ENCODE measurements at places on chromosomes 4 and X.

GRCh38 chr4:7928711-7929110 is 10.9 kb downstream of the AFAP1 start:
- no peak for DNase-seq

DNA sequence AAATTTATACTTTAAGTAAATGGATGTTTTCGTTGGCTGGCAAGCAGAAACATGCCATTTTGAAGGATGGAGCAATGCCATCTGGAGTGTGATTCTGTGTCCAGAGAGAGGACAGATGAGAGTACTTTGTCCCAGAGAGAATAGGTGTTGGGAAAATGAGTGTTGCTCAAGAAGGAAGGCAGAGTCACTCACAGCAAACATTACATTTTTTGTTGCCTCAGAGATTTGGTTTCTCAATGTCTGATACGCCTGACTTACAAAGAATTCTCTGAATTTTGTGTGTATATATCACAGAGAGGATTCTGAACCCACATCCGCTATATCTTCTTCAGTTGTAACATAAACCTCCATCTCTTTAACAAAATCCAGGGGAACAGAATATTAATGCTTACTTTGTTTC is 102.8 kb upstream of the PCDH18 start:
- no peak for DNase-seq

DNA sequence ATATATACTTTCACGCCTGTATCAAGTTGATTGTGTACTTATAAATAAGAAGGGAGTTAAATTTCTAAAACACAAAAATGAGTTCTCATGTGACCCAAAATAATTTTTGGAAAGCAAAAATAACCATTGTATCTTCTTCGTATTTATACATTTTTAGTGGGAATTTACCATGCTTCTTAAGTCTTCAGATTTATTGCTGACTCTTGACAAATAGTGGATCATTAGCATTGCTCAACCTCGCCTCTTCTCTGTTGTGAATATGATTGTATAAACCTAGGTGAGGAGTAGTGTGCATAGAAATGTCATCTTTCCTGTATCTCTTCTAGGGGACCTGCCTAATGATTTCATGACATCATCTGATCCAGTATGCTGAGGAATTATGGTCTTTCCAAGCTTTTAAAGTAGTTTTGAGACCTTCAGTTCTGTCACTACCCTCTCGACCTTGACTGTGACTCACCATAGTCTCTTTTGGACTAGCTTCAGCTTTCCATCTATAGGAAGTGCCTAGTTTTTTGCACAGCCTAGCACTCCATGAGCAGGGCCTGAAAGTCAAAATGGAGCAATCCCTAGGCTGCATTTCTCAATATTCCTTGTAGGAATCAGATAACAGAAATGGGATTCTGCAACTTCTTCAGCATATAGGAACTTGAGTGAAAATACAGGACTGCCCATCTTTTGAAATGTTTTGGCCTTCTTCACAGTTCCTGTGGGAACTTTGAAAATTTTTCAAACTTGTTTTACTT is 157.6 kb downstream of the ARX start:
- no peak for DNase-seq

GRCh38 chr4:99323756-99324155 is 2.6 kb upstream of the ADH1B start:
- DNase-seq, result no peak

DNA sequence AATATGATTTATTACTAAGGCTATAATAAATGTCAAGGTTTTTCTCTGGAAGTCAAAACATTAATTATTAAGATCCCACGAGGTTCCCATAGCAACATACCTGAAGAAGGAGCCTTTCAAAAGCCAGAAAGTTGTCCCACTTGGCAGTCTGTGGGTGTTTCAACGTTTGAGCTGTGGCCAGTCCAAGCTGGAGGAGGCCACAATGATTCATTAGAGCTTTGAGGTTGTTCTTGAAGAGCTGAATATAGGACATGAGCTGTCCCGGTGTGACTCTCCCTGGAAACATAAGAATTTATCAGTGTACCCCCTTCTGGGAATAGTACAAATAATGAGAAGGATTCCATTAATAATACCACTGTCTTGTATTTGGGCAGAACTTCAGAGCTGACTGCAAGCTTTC is 92.1 kb downstream of the SCFD2 start:
- DNase-seq, result no peak

GRCh38 chrX:123340696-123341095 is 156.6 kb downstream of the GRIA3 start:
- DNase-seq, result no peak

GRCh38 chr4:31156221-31156620 is 436.1 kb downstream of the PCDH7 start:
- DNase-seq, result no peak

- no peak for DNase-seq
Observed at GRCh38 chrX:107731831-107732502, 43.6 kb downstream of the TSC22D3 start.

DNA sequence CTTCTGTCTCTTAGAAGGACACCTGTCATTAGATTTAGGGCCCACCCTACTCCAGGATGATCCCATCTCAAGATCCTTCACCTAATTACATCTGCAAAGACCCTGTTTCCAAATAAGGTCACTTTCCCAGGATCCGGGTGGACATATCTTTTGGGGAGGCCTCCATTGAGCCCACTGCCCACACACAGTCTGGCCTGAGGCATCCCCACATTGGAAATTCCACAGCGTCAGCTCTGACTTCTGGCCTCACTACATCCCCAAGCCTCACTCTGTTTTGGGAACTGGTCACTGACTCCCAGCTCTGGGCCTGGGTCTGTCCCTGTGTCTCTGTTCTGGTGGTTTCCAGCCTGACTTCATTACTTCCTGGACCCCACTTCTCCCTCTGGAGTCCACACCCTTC is 285.5 kb downstream of the CRLF2 start:
- DNase-seq, result no peak

DNA sequence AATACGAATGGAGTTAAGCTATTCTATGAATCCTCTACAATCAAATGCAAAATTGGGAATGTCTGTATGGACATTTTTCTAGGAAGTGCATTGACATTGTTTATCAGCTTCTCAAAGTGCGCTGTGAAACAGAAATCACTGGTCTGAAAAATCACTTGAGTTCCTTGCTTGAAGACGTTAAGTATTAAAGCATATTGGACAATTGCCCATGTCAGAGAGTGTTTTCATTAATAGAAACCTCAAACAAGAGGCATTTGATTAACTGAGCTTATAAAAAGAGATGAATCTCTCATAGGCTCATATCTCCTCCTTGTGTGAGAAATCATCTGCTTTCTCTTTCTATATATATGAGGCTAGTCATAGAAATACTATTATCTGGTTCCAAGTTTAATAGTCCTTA is 692.1 kb upstream of the POU3F4 start:
- DNase-seq, result no peak

- DNase-seq, result no peak
Observed at GRCh38 chrX:108439426-108439942, at the start of gene COL4A5. TSS of gene COL4A5 (plus strand) at chrX:108439838. CDS start at chrX:108440126, 288 bp downstream.

DNA sequence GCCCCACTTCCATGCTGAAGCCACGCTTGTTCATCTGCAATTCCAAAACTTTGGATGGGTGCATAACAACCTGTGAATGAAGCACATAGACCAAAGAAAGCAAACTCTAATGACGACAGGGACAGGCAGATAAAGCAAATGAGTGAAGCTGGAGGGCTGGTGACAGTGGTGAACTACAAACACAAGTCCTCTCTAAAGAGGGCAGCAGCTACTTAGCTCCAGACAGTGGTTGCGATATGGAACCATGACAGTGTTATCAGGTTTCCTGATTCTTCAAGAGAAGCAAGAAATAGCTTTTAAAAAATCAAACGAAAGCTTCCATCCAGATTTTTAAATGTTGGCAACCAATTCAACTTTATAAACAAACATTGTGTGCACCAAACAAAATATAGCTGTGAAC is 23.8 kb downstream of the NOX1 start:
- no peak for DNase-seq

- DNase-seq, result no peak
Observed at GRCh38 chr4:105234582-105234981, 87.9 kb downstream of the TET2 start.

DNA sequence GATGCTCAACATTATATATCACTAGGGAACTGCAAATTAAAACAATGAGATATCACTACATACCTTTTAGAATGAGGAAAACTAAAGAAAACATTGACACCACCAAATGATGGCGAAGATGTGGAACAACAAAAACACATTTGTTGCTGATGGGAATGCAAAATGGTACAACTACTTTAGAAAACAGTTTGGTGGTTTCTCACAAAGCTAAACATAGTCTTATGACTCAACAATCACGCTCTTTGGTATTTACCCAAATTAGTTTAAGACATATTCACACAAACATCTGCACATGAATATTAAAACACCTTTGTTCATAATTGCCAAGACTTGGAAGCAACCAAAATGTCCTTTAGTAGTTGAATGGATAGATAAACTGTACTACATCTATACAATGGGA is 53.2 kb downstream of the USO1 start:
- no peak for DNase-seq

DNA sequence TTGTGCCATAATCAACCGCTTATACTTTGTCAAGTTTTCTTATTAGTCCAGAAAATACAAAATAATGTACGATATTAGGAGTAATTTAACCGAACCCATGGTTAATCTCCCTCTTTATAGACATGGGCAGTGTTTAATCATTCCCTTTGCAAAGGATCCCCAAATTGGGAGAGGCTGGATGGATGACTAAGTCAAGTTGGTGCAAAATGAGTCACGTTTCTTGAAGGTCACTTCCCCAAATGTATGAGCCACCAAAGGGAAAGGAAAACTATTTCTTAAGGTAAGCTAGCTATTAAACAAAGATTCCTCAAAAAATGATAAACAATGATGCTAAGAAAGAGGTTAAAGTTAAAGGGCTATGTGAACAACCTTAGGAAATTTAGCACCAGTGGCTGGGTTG is 17.5 kb downstream of the MAML3 start:
- no peak for DNase-seq

- DNase-seq, result no peak
Observed at GRCh38 chr4:3332498-3332897, 39.7 kb downstream of the RGS12 start.

DNA sequence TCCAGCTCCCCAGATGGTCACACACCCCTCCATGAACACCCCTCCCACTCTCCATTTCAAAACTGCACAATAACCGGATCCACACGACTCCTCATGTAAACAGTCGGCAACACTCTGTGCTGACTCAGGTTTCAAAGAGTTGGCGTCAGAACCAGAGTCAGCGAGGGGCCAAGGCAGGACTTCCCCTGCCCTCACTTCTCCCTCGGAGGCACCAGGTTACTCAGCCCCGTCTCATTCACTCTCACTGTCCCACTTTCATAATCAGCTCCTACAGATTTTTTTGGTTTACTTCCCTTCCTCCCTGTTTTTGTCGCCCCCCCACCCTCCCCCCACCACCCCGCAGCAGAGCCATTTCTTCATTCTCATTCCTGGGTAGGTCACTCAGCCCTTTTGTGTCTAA is 2.7 kb upstream of the TIMP1 start:
- no peak for DNase-seq

GRCh38 chr4:154779362-154779947 is 1.6 kb upstream of the RBM46 start:
- no peak for DNase-seq

- DNase-seq, result no peak
Observed at GRCh38 chrX:138874271-138874935, 162.9 kb upstream of the FGF13 start.

DNA sequence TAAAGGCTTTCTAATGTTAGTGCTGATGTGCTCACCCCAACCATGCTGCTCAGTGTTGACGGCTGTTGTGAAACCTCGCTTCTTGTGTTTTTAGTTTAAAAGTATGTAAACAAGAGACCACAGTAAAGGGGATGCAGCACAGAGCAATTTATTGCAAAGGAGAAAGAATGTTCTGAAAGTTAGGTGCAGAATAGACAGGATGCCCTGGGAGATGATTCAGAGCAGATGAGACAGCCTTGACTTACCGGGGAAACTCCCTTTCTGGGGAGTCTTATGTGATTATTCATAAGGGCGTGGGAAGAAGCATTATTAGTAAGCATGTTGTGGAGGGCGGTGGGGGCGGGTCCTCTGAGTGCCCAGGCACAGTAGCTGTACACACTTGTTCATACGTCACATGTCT is 47.7 kb downstream of the EVC start:
- DNase-seq, result no peak

- no peak for DNase-seq
Observed at GRCh38 chr4:150235808-150236271, 157.6 kb downstream of the DCLK2 start.

- no peak for DNase-seq
Observed at GRCh38 chr4:24380957-24381665, 203.2 kb downstream of the DHX15 start.

DNA sequence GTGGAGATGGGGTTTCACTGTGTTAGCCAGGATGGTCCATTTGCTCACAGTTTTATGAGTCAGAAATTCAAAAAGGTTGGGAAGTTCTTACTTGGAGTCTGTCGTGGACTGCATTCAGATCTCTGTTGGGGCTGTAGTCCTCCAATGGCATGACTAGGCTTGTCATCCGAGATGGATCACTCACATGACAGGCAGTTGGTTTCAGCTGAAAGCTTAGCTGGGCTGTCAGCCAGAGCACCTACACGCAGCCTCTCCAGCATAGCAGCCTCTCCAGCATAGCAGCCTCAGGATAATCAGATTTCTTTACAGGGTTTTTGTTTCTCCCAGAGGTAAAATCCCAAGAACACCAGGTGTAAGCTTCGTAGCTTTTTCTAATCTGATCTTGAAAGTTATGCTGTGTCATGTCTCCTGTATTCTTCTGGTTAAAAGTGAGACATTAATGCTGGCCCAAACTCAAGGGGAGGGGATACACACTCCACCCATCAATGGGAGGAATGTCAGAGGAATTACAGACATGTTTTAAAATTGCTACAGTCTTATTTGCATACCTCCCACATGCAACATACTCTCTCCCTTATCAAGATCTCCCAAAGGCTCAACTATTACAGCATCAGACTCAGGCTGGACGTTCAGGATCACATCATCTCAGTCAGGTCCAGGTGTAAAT is 31.6 kb upstream of the SOD3 start:
- no peak for DNase-seq

DNA sequence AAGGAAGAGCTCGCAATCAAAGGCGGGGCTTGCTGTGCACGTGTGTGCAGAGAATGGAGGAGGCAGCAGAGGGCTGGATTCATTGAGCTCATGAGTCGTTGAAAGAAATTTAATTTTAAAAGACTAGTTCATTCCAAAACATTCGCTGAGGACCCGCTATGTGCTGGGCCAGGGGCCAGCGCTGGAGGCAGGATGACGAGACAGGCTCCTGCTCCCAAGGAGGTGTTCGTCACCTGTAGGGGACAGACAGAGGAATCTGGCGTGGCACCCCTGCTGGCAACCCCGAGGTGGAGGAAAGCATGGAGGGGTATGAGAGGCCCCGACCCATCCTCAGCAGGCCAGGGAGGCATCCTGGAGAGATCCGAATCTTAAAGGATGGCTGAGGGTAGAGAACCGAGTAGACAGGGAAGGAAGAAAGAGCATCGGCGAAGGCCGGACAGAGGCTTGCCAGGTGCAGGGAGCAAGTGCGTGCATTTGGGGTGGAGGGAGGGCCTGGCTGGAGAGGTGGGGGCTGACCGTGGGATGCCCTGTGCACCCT is 96.4 kb downstream of the CPZ start:
- no peak for DNase-seq

- no peak for DNase-seq
Observed at GRCh38 chr4:56531149-56531770, 25.7 kb downstream of the ARL9 start.
